ENCODE measurements at places on chromosomes 2 and 18. TPM values are rescaled to one million over a fixed set of nuclear protein-coding genes. Genes with fewer than 3 reads are reported as not detected.

GRCh38 chr18:457521-458412 is 42.7 kb downstream of the COLEC12 start:
- H3K4me1 ChIP-seq = no peaks in the 10 kb centered on the region
- H3K4me3 ChIP-seq = no peak overlapping the region
- H3K36me3 ChIP-seq = no peaks in the 10 kb centered on the region
- DNase-seq = no peak
- H3K27ac ChIP-seq = no peak overlapping the region
- H3K27me3 ChIP-seq = no peaks in the 10 kb centered on the region

GRCh38 chr18:55421615-55422419 is 166.2 kb downstream of the TCF4 start:
- peak overlapping the region; percentile 47 for H3K4me3 ChIP-seq
- H3K36me3 ChIP-seq = no peaks in the 10 kb centered on the region
- H3K4me1 ChIP-seq = peaks cover 13% of the 10 kb centered on the region
- no peak for DNase-seq
- peak overlapping the region; percentile 83 for H3K27ac ChIP-seq
- H3K27me3 ChIP-seq = peaks cover 4% of the 10 kb centered on the region

DNA sequence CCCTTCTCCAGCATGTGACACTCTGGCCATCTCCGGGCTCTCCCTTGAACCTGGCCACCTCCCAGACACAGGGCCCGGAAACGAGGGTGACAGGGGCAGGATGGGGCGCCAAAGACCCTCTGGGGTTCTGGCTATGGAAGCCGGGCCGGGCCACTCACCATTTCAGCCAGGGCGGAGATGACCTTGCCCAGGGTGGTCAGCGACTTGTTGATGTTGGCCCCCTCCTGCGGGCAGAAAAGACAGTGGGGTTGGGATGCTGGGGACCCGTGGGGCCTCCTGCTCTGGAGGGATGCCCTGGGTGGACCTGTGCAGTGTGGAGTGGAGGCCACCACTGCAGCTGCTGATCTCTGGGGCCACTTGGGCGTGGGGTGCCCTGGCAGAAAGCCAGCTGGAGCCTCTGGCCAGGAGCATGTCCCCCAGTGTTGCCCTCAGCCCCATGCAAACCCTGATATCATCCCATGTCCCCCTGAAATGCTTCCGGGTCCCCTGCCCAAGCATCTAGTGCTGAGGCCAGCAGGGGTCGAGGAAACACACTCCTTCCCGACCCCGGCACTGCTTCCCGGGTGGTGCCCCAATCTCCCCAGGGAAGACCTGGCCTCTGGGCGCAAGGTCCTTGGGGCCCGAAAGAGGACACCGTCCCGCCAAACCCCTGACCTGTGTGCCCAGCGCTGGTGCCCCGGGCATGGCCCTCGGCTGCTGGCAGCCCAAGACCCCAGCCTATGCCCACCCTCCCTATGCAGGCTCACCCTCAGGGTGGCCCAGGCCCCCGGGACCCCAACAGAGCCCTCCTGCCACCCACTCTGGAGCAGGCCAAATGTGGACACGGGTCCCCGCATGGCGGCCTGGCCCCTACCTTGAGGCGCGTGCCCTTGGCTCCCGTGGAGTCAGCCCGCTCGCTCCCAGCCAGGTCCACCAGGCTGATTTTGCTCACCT is 36.9 kb downstream of the KIF1A start:
- peaks cover 6% of the 10 kb centered on the region for H3K36me3 ChIP-seq
- H3K27ac ChIP-seq = peak overlapping the region; percentile 36
- no peak for DNase-seq
- peaks cover 26% of the 10 kb centered on the region for H3K27me3 ChIP-seq

DNA sequence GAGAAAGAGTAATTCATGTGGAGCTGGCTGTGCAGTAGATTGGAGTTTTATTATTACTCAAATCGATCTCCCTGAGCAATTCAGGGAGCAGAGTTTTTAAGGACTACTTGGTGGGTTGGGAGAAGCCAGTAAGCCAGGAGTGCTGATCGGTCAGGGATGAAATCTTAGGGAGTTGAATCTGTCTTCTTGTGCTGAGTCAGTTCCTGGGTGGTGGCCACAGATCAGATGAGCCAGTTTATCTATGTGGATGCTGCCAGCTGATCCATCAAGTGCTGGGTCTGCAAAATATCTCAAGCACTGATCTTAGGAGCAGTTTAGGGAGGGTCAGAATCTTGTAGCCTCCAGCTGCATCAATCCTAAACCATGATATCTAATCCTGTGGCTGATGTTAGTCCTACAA is 17.0 kb upstream of the UGT1A8 start:
- H3K4me1 ChIP-seq = no peaks in the 10 kb centered on the region
- DNase-seq = no peak
- H3K27ac ChIP-seq = no peak overlapping the region
- no peak overlapping the region for H3K4me3 ChIP-seq
- H3K27me3 ChIP-seq = no peaks in the 10 kb centered on the region
- no peaks in the 10 kb centered on the region for H3K36me3 ChIP-seq

DNA sequence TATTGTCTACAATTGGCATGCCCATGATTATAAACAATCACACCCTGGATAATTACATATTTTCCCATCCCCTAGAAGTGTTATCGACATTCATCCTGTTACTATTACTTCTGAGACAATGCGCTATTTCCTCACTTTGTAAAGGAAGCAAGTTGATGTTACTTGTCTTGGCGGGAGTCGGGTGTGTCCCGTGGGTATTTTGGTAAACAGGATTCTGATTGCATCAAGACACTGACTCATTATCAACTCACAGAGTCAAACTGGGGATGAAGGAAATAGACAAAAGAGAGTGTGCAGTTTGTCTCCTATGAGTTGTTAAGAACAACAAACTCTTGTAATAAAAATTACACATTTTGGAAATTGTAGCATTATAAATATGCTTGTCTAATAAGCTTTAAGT is 142.7 kb downstream of the GALR1 start:
- no peaks in the 10 kb centered on the region for H3K4me1 ChIP-seq
- no peak overlapping the region for H3K27ac ChIP-seq
- H3K4me3 ChIP-seq = no peak overlapping the region
- H3K36me3 ChIP-seq = no peaks in the 10 kb centered on the region
- no peak for DNase-seq

DNA sequence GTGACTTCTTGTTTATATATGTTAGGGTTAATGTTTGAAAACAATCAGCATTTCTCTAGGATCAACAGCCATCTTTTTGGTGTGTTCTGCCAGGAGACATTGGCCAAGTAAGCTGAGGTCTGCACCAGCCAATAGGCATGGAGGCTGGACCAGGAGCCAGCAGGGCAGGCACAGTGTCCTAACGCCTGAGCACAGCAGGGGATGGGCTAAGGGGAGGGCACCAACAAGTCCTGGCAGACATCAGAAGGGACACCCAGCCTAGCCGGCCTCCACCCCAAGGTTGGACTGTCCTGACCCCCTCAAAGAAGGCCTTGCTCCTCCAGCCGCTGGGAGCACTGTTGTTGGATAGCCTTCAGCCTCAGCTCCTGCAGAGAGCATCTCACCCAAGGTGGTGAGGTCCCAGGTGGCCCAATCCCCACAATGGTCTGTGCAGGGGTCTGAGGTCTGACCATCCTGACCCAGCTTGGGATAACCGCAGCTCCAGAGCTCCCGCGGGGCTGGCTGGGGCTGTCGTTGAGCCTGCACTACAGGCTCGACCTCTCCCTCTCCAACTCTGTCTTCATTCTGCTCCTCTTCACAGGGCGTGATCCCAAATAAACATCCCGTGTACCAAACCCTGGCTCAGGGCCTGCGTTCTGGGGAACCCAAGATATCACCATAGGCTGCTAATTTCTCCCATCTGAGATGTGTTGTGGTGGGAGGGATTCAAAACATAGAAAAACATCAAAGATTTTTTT is 8.1 kb downstream of the TEX44 start:
- H3K4me3 ChIP-seq = no peak overlapping the region
- no peaks in the 10 kb centered on the region for H3K27me3 ChIP-seq
- DNase-seq = peak; percentile 36
- peaks cover 40% of the 10 kb centered on the region for H3K4me1 ChIP-seq

GRCh38 chr2:163610817-163611556 is 124.8 kb downstream of the FIGN start:
- no peak overlapping the region for H3K27ac ChIP-seq
- no peaks in the 10 kb centered on the region for H3K27me3 ChIP-seq
- no peak for DNase-seq

DNA sequence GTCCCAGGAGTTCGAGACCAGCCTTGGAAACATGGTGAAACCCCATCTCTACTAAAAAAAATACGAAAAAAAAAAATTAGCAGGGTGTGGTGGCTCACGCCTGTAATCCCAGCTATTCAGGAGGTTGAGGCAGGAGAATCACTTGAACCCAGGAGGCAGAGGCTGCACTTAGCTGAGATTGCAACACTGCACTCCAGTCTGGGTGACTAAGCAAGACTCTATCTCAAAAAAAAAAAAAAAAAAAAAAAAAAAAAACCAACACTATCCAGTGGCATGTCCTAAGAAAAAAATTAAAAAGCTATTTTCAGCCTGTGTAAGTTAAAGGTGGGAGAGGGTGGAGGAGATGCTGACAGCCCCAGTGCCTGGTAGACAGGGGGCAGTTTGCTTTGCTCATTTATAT is 32.2 kb upstream of the REL start:
- H3K4me3 ChIP-seq = no peak overlapping the region
- no peak overlapping the region for H3K27ac ChIP-seq
- no peaks in the 10 kb centered on the region for H3K4me1 ChIP-seq
- no peak for DNase-seq
- no peaks in the 10 kb centered on the region for H3K27me3 ChIP-seq

DNA sequence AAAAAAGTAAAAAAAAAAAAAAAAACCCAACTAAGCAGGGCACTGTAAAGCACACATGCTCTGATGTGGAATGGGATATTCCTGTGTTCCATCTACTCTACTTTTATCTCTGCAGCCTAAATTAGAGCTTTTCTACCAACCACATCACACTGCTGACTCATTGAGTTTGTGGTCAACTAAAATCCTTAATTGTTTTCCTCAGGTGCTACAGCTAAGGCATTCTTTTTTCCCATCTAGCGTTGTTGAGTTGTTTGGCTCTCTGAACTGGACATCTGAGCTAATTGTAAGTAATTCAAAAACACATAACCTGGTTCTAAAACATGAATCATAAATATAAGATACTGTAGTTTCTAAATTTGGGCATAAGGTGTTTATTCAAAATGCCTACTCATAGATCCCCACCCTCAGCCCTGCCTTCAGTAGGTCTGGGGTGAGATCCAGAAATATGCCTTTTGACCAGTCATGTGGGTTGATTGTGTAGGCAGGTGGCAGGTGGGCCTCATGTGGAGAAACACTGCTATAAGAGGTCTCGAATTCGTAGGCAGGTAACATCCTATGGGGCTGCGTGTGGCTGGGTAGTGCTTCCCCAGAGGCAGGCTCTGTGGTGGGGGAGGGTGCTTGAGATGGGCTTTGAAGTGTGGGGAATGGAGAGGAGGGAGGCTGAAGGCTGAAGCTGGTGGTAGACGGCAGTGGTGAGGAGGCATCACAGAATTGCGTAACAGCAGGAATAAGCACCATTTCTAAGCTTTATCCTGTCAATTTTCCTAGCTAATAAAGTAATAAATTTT is 27.2 kb downstream of the ANKRD29 start:
- H3K4me1 ChIP-seq = peaks cover 7% of the 10 kb centered on the region
- H3K27ac ChIP-seq = no peak overlapping the region
- no peak for DNase-seq
- H3K36me3 ChIP-seq = no peaks in the 10 kb centered on the region
- H3K4me3 ChIP-seq = no peak overlapping the region
- H3K27me3 ChIP-seq = no peaks in the 10 kb centered on the region

DNA sequence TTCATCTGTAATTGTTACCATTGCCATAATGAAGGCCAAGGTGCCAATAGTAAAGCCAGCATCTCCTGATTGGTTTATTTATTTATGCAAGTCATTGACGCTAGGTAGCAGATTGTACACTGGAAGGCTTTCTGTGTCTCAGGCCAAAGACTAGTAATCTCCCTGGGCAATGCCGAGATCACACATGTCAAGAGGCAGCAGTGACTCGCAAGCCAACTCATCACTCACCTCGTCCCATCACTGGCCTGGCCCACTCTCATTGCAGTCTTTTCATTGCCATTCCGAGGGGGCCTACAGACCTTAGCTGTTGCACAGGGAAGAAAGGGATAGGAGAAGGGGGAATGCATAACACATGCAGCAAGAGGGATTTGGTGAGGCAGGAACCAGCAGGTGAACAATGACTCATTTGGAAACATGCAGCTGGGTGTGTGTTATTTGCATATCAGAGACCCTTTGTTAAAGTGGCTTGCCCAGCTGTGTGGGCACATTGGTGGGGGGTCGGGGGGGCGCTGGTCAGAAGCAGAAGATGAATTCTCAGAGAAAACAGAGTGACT is 448.7 kb upstream of the HNRNPA3 start:
- H3K27ac ChIP-seq = no peak overlapping the region
- H3K36me3 ChIP-seq = no peaks in the 10 kb centered on the region
- H3K4me1 ChIP-seq = no peaks in the 10 kb centered on the region
- H3K27me3 ChIP-seq = no peaks in the 10 kb centered on the region
- no peak overlapping the region for H3K4me3 ChIP-seq
- no peak for DNase-seq

DNA sequence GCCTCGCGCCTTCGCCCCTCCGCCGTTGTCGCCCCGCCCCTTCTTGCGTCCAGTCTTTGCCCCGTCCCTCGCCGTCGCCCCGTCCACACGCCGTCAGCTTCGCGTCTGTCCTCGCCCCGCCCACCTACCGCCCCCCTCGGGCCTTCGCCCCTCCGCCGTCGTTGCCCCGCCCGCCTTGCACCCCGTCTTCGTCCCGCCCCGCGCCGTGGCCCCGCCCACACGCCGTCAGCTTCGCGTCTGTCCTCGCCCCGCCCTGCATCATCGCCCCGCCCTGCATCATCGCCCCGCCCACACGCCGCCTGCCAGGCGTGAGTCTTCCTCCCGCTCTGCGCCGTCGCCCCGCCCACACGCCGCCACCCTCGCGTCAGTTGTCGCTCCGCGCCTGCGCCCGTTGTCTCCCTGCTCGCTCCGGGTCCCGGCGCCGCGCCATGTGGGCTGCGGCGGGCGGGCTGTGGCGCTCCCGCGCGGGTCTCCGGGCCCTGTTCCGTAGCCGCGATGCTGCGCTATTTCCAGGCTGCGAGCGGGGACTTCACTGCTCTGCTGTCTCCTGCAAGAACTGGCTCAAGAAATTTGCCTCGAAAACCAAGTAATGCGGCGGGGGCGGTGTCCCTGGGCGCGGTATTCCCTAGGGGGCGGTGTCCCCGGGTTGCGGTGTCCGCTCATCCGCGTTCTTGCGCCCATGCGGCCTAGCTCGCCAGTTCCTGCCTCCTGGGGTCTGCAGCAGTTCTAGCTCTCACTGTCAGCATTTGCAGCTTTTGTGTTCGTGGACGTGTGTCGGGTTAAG is at the start of gene RBFA:
TSS of gene RBFA (plus strand) at position 367 of the 784 bp plus-strand sequence. CDS start at position 429, 62 bp downstream.
- H3K27me3 ChIP-seq = no peaks in the 10 kb centered on the region
- no peaks in the 10 kb centered on the region for H3K36me3 ChIP-seq
- peak; percentile 98 for DNase-seq
- peak within 1 kb of the TSS; percentile 95 for H3K27ac ChIP-seq

The SERPINB12 gene
- total RNA-seq = not detected

The MYO3B gene
- 0.22 TPM for total RNA-seq

The DSG4 gene
- total RNA-seq = not detected

The CERKL gene
- total RNA-seq = not detected

The HOXD4 gene
- 3.8 TPM for total RNA-seq

The CLIP4 gene
- total RNA-seq = 93.2 TPM

The OTX1 gene
- not detected for total RNA-seq

The SPIRE1 gene
- 72.5 TPM for total RNA-seq

Measured in tibial nerve (tissue), 4 donors.